ENCODE measurements at places on chromosomes 2 and 18. TPM values are rescaled to one million over a fixed set of nuclear protein-coding genes. Genes with fewer than 3 reads are reported as not detected.

The DAPL1 gene
- not detected for total RNA-seq

The C2orf66 gene
- under 0.01 TPM for total RNA-seq

The GRP gene
- not detected for total RNA-seq

The VSNL1 gene
- total RNA-seq = not detected

The MYO5B gene
- 0.65 TPM for total RNA-seq

The SULT1C4 gene
- 20.1 TPM for total RNA-seq

The FKBP7 gene
- total RNA-seq = 21.3 TPM

The POTEI gene
- 0.48 TPM for total RNA-seq

The SLC25A12 gene
- 17.6 TPM for total RNA-seq

The CD207 gene
- not detected for total RNA-seq

The USP14 gene
- 22.9 TPM for total RNA-seq

The REG1B gene
- total RNA-seq = not detected

The VIT gene
- total RNA-seq = 1.3 TPM

All from vein endothelial cell (primary cell).